ENCODE measurements at places on chromosomes 12 and 14. TPM values are rescaled to one million over a fixed set of nuclear protein-coding genes. Genes with fewer than 3 reads are reported as not detected.

The B4GALNT3 gene
- 7.1 TPM for total RNA-seq

DNA sequence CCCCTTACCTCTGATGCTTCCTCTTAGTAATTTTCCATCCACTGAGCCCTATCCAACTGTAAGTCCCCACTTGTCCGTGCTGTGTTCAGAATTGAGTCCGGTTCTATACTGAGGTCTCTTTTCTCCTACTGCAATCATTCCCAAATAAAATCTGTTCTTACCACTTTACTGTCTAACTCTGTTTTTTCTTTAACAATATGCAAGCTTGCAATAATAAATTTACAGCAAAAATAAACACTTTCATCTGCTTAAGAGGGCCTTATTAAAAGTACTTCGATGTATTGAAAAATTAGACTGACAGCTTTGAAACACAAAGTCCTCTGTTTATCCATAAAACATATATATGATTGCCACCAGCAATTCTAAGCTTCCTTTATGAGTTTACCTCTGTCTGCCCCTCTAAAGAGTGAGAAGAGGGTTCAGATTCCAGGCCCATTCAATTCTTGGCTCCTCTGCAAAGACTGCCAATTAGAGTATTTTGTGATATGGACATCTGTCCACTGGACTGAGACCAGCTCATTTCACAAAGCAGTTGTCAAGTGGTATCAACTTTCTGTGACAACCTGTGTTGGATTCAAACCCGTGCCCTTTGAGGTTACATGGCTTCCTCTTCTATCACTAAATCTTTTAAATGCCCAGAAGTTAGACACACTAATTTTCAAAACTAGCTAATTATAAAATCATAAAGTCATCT lies 39.9 kb upstream of the G2E3 start:
- no peaks in the 10 kb centered on the region for H3K4me1 ChIP-seq
- H3K27me3 ChIP-seq = no peaks in the 10 kb centered on the region
- no peak for DNase-seq
- no peak overlapping the region for H3K4me3 ChIP-seq

- H3K27me3 ChIP-seq = no peaks in the 10 kb centered on the region
- DNase-seq = peak; percentile 79
- H3K4me1 ChIP-seq = no peaks in the 10 kb centered on the region
Measured at GRCh38 chr14:70416725-70417349, at the start of gene SYNJ2BP. Gene SYNJ2BP (minus strand): TSS chr14:70417090. CDS start chr14:70416963, 127 bp downstream.

DNA sequence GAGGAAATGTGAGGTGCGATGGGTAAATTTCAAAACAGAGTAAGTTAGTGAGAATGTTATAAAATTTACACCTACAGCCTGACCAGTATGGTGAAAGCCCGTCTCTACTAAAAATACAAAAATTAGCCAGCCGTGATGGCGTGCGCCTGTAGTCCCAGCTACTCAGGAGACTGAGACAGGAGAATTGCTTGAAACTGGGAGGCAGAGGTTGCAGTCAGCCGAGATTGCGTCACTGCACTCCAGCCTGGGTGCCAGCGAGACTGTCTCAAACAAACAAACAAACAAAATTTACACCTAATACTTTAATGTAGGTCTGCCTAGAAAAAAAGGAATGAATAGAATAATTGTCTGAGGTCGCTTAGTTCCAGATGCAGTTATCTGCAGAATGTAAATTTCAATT lies 37.6 kb downstream of the SLC2A14 start:
- H3K4me1 ChIP-seq = no peaks in the 10 kb centered on the region
- DNase-seq = no peak
- no peak overlapping the region for H3K4me3 ChIP-seq

The KERA gene
- not detected for total RNA-seq

All from prostate gland (tissue), 2 donors.